ENCODE measurements at places on chromosomes 5 and 9. TPM values are rescaled to one million over a fixed set of nuclear protein-coding genes. Genes with fewer than 3 reads are reported as not detected.

SH2D3C gene
- total RNA-seq, result not detected

OCLN gene
- 14.1 TPM for total RNA-seq

SPINK7 gene
- total RNA-seq, result not detected

DNA sequence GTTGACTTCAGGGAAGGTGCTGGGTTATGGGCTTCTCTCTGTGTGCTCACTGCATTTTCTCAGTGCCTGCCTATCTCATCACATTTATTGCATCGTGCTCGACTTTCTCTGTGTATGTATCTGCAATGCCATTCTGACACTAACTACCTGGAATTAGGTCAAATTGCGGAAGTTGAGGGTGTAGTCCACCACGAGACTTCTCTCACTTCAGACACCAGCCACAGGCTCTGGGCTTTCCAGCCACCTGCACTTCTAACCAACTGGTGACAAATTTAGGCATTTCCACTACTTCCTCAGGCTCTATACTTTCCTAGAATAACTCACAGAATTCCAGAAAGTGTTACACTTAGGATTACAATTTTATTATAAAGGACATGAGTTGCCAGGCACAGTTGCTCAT, 188.6 kb upstream of the ZNF608 start:
- no peak for DNase-seq

DNA sequence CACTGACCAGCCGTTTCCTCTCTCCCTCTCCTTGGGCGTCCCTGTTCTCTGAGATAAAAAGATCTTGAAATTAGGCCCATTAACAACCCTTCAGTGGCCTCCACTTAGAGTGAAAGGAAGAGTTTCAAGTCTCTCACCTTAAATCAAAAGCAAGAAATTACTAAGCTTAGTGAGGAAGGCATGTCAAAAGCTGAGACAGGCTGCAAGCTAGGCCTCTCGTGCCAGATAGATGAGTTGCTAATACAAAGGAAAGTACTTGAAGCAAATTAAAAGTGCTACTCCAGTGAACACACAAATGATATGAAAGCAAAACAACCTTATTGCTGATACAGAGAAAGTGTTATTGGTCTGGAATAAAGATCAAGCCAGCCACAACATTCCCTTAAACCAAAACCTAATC, 331.3 kb upstream of the SEMA6A start:
- DNase-seq, result no peak

- no peak for DNase-seq
Observed at GRCh38 chr5:169070413-169070812, 230.5 kb downstream of the SLIT3 start.

GRCh38 chr9:19748278-19749126, 40.3 kb downstream of the SLC24A2 start:
- DNase-seq, result peak; percentile 9

- peak; percentile 63 for DNase-seq
Observed at GRCh38 chr9:93673021-93673838, 96.8 kb downstream of the PHF2 start.

- no peak for DNase-seq
Observed at GRCh38 chr9:121841771-121842611, 190.6 kb downstream of the DAB2IP start.

- DNase-seq, result no peak
Observed at GRCh38 chr5:165874851-165875250, 2369.4 kb downstream of the MAT2B start.

DNA sequence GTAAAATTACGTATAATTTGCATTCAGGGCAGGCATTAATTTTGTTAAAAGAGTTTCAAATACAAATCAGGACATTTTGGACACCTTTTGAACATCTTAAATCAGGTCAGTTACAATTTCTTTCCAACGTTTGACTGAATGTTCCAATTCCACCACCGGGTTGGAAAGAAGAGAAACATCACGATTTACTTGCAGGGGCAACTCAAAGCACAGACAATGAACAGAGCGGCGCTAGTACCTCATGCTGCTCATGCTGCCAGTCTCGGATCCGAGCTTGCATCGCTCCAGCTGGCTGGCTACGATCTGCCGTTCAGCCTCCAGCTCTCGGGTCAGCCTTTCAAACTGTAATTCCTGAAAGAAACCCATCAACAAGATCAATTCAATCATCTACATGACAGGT, 339.5 kb downstream of the CTNND2 start:
- no peak for DNase-seq

GRCh38 chr5:34542818-34543217, 113.3 kb upstream of the RAI14 start:
- DNase-seq, result no peak

GRCh38 chr9:103798620-103799019, 295.5 kb upstream of the SMC2 start:
- no peak for DNase-seq

GRCh38 chr5:144812763-144813162, 642.1 kb downstream of the KCTD16 start:
- peak; percentile 11 for DNase-seq

DNA sequence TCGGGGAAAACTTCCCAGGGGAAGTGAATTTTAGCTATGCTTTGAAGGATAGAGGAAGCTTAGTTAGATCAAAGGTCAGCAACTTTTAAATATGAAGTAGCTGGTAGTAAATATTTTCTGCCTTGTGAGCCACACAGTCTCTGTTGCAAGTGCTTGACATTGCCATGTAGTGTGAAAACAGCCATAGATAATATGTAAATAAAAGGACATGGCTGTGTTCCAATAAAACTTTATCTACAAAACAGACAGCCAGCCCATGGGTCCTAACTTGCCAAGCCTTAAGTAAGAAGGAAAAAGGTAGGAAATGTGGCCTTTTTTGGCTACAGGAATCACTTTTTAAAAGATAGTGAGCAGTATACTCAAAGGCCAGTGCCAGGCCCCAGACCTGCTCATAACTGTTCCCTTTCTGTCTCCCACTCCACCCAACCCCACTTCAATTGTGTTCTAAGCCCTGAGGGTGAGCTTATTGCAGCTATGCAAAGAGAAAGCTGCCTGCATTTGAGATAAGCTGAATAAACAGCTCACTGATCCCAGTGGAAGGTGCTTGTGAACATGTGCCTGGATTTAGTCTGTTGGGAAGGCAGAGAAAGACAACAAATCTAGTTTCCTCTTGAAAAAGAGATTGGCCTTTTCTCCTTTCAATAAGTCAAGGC, 113.0 kb upstream of the TRIM32 start:
- DNase-seq, result no peak
